ENCODE measurements at places on chromosomes 7 and 10. TPM values are rescaled to one million over a fixed set of nuclear protein-coding genes. Genes with fewer than 3 reads are reported as not detected.

DNA sequence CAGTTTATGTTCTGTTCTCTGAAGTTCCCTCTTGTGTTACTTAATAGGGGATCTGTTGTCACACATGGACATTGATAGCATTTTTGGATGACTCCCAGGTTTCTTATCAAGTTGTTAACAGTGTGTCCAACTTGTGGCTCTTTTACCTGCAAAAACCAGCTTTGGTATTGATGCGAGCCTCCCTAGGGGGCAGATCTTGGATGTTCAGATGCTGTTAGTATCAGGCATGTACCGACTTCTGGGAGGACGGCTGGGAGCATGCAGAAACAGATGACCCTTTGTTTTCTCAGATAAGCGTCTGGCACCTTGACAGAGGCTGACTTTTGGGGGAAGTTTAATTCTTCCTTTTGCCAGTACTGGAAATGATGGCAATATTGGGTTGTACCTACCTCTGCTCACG, 2.2 kb downstream of the PLPP4 start:
- DNase-seq: no peak
- no peak overlapping the region for H3K4me3 ChIP-seq
- H3K27ac ChIP-seq: no peak overlapping the region
- peaks cover 6% of the 10 kb centered on the region for H3K4me1 ChIP-seq
- H3K27me3 ChIP-seq: peaks cover 64% of the 10 kb centered on the region

GRCh38 chr10:75648351-75648750, 216.9 kb downstream of the LRMDA start:
- no peaks in the 10 kb centered on the region for H3K36me3 ChIP-seq
- no peaks in the 10 kb centered on the region for H3K4me1 ChIP-seq
- no peak for DNase-seq
- no peak overlapping the region for H3K27ac ChIP-seq
- no peaks in the 10 kb centered on the region for H3K27me3 ChIP-seq

DNA sequence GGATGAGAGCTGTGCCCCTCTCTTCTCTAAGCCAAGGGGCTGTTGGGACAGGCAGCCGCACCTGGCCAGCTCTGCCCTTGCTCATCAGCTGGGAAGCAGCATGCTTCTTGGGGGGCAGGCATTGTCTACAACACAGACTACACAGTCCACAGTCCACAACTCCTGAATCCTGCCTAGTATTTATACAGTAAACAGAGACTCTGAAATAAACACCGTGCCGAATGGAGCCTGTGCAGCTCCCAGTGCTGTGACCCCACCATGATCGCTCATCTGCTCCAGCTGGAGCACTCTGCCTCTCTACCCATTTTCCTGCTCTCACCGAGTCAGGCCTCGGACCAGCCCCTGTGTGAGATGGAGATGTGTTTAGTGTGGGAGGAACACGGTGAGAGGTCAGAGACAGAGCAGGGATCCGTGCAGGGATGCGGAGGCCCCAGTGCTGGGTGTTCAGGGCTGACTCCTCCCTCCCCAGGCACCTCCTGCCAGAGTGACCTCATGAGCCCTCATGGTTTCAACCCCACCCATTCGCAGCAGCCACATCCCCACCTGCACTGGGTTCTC, 608.0 kb downstream of the DNAJB6 start:
- H3K4me1 ChIP-seq: no peaks in the 10 kb centered on the region
- peaks cover 2% of the 10 kb centered on the region for H3K27me3 ChIP-seq

DNA sequence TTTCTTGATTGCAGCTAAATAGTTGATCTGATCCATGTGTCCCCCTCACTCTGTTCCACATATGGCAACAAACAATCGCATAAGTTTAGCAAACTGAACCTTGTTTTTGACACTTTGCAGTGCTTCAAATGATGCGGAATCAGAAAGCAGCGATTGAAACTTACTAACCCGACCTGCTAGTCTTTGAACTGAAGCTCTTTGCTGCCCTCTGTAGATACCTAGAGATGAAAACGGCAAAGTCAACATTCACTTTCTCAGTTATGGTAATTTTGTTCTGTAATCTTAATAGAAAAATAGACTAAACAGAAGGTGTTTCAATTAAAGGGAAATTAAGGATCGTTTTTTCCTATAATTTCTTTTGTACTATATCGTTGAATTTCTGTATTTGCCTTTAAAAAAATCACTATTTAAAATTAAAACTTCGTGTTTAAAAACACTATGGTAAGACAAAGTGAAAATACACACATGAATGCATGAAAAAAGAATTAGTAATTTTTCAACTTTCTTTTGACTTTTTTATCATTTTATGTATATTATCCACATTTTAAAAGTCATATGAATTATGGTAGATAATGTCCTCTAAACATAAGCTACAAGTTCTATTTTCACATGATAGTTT, 276.5 kb downstream of the MAGI2 start:
- H3K4me1 ChIP-seq: no peaks in the 10 kb centered on the region
- no peak overlapping the region for H3K4me3 ChIP-seq
- no peaks in the 10 kb centered on the region for H3K27me3 ChIP-seq
- H3K27ac ChIP-seq: no peak overlapping the region
- no peaks in the 10 kb centered on the region for H3K36me3 ChIP-seq

GRCh38 chr10:93867525-93867924, 26.3 kb upstream of the SLC35G1 start:
- no peak overlapping the region for H3K4me3 ChIP-seq
- H3K4me1 ChIP-seq: no peaks in the 10 kb centered on the region
- no peak for DNase-seq
- H3K36me3 ChIP-seq: no peaks in the 10 kb centered on the region

Gene SYCE1
- not detected for total RNA-seq

GRCh38 chr7:54904986-54905385, 113.8 kb upstream of the EGFR start:
- peaks cover 3% of the 10 kb centered on the region for H3K27me3 ChIP-seq
- no peaks in the 10 kb centered on the region for H3K4me1 ChIP-seq
- no peak overlapping the region for H3K4me3 ChIP-seq
- no peaks in the 10 kb centered on the region for H3K36me3 ChIP-seq
- no peak for DNase-seq

DNA sequence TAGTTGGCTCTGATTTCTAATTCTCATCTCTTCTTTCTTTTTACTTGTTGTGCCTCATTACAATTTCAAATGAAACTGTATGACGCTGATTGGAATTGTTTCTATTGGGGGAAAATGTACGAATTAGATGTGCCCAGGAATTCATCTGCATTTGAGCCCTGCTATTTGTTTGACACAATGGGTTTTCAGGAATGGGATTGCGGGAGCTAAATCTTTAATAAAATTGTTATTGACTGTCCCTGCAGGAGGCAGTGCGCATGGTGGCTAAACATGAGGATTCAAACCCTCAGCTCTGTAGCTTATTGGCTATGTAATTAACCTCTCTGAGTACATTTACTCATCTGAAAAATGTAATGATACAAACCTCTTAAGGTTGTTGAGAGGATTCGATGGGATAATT, 181.6 kb downstream of the NXPH1 start:
- H3K27me3 ChIP-seq: no peaks in the 10 kb centered on the region
- no peaks in the 10 kb centered on the region for H3K4me1 ChIP-seq
- no peak for DNase-seq
- no peak overlapping the region for H3K27ac ChIP-seq
- no peak overlapping the region for H3K4me3 ChIP-seq

- peaks cover 16% of the 10 kb centered on the region for H3K4me1 ChIP-seq
- DNase-seq: peak; percentile 79
Measured at GRCh38 chr10:125084614-125085257, 75.6 kb downstream of the CTBP2 start.

Gene ZMIZ1
- total RNA-seq: 61.5 TPM

GRCh38 chr10:77770081-77770867, 132.7 kb upstream of the KCNMA1 start:
- no peaks in the 10 kb centered on the region for H3K36me3 ChIP-seq
- no peak for DNase-seq
- H3K4me1 ChIP-seq: no peaks in the 10 kb centered on the region
- no peaks in the 10 kb centered on the region for H3K27me3 ChIP-seq
- H3K27ac ChIP-seq: no peak overlapping the region
- H3K4me3 ChIP-seq: no peak overlapping the region

- no peaks in the 10 kb centered on the region for H3K4me1 ChIP-seq
- no peaks in the 10 kb centered on the region for H3K36me3 ChIP-seq
Measured at GRCh38 chr7:126768836-126769235, 483.9 kb downstream of the GRM8 start.

GRCh38 chr10:20858292-20859124, 38.6 kb downstream of the NEBL start:
- no peaks in the 10 kb centered on the region for H3K36me3 ChIP-seq
- no peak for DNase-seq
- H3K27ac ChIP-seq: no peak overlapping the region
- H3K27me3 ChIP-seq: no peaks in the 10 kb centered on the region
- peaks cover 32% of the 10 kb centered on the region for H3K4me1 ChIP-seq
- no peak overlapping the region for H3K4me3 ChIP-seq

DNA sequence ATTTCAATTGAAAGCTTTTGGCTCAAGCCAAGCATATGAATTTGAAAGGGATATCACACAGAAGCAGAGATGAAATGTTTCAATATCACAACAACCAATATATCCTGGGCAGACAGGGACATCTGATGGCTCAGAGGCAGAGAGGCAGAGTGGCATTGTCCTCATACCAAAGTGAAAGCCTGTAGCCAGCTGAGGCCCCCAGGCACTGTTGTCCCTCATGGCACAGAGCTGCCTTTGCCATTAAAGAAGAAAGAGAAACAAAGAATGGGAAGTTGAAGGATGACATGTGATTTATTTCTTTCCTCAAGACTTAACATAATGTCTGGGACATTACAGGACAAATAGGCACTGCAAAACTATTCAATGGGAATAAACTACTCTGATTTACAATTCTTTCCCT, 504.3 kb upstream of the PCDH15 start:
- no peak overlapping the region for H3K27ac ChIP-seq
- DNase-seq: no peak
- no peaks in the 10 kb centered on the region for H3K27me3 ChIP-seq
- H3K4me3 ChIP-seq: no peak overlapping the region

DNA sequence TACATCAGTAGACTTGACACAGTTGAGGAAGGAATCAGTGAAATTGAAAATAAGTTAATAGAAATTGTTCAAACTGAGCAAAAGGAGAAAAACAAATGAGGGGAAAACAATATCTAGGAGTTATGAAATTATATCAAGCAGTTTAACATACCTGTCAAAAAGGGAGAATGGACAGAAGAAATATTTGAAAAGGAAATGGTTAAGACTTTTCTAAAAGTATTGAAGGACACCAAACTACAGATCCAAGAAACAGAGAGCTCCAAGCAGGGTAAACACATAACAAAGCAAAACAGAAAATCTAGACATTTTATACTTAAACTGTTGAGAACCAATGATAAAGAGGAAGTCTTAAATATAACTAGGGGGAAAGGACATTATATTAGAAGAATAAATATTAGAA, 8.6 kb upstream of the GIMAP5 start:
- H3K27me3 ChIP-seq: no peaks in the 10 kb centered on the region
- no peaks in the 10 kb centered on the region for H3K4me1 ChIP-seq
- DNase-seq: no peak
- no peak overlapping the region for H3K27ac ChIP-seq
- peaks cover 12% of the 10 kb centered on the region for H3K36me3 ChIP-seq

DNA sequence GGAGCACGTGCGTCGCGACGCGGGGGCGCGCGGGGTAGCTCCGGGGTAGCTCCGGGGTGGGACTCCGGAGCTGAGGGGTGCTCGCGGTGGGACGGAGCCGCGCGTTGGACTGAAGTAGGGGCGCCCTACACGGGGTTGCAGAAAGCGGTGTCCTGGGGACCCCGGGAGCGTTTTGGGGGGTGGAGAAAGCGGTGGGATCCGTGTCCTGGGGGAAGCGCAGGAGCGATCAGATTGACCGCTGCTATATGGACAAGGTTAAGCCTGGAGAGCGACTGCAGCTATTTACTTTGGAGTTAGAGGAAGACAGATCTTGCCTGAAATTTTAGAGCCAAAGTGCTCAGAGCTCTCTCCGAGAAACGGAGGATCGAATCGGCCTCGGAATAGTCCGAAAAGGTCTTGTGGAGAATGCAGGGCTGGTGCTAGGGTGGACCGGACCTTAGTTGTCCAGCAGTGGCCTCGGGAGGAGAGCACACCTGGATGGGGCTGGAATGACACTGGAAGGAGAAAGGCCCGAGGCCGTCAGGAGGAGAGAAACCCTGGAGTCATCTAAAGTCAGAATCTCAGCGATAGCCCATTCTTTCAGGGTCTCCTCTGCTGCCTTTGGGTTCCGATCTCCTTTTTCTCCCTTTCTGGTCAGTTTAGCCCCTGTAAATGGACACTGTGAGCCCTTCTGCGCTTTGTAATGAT, 564 bp downstream of the PDSS1 start:
- peaks cover 5% of the 10 kb centered on the region for H3K27me3 ChIP-seq
- no peak for DNase-seq
- H3K27ac ChIP-seq: peak overlapping the region; percentile 99
- H3K36me3 ChIP-seq: peaks cover 11% of the 10 kb centered on the region

DNA sequence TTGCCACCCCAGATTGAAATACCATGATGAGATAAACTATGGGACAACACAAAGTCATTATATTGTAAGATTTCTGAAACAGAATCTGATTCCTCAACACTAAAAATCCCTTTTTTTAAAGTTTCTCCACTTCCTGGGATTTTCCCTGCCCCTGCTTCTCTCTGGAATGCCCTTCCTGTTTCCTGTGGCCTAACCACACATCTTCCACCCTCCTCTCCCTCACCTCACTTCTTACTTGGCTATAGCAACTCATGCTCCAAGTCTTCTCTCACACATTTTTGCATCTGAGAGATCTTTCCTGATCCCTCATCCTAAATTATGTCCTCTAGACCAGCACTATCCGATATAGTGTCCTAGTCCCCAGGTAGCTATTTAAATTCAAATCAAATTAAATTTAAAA, 4.1 kb upstream of the RELN start:
- no peak overlapping the region for H3K4me3 ChIP-seq
- H3K27ac ChIP-seq: no peak overlapping the region
- H3K27me3 ChIP-seq: peaks cover 50% of the 10 kb centered on the region
- no peak for DNase-seq
- H3K4me1 ChIP-seq: peaks cover 9% of the 10 kb centered on the region

DNA sequence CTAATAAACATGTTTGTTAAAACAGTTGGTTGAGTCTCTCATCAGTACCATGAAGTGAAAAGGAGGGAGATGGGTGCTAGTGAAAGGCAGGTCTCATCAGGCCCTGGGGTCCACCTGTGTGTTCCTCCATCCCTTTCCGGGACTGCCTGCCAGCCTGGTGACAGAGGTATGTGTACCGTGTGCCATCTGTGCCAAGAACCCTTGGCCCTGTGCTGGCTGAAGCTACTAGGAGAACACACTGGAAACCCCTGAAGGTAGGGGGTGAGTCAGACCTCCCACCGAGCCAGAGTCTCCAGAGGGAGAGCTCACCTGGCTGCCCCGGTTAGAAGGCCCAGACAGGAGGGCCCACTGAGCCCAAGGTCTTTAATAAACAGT, 2.3 kb downstream of the DDIT4 start:
- H3K4me3 ChIP-seq: peak overlapping the region; percentile 90
- peaks cover 38% of the 10 kb centered on the region for H3K4me1 ChIP-seq
- no peaks in the 10 kb centered on the region for H3K27me3 ChIP-seq
- DNase-seq: no peak
- peaks cover 13% of the 10 kb centered on the region for H3K36me3 ChIP-seq

Gene GIMAP6
- total RNA-seq: 26.3 TPM

GRCh38 chr7:134845461-134845860, 66.0 kb downstream of the CALD1 start:
- no peaks in the 10 kb centered on the region for H3K27me3 ChIP-seq
- no peak overlapping the region for H3K4me3 ChIP-seq
- peaks cover 58% of the 10 kb centered on the region for H3K4me1 ChIP-seq
- no peak for DNase-seq
- H3K36me3 ChIP-seq: no peaks in the 10 kb centered on the region

- DNase-seq: peak; percentile 30
- H3K27ac ChIP-seq: no peak overlapping the region
- H3K36me3 ChIP-seq: no peaks in the 10 kb centered on the region
- no peak overlapping the region for H3K4me3 ChIP-seq
- H3K27me3 ChIP-seq: no peaks in the 10 kb centered on the region
Measured at GRCh38 chr7:40232242-40232893, 97.6 kb downstream of the SUGCT start.

Gene BAMBI
- 15.1 TPM for total RNA-seq
